Right forelimb (tissue), 1 donor: ENCODE measurements at places on chromosomes 7 and 10.

- peak; percentile 65 for DNase-seq
These were observed 772 bp downstream of the SGMS1 start for GRCh38 chr10:50622706-50623662.

DNA sequence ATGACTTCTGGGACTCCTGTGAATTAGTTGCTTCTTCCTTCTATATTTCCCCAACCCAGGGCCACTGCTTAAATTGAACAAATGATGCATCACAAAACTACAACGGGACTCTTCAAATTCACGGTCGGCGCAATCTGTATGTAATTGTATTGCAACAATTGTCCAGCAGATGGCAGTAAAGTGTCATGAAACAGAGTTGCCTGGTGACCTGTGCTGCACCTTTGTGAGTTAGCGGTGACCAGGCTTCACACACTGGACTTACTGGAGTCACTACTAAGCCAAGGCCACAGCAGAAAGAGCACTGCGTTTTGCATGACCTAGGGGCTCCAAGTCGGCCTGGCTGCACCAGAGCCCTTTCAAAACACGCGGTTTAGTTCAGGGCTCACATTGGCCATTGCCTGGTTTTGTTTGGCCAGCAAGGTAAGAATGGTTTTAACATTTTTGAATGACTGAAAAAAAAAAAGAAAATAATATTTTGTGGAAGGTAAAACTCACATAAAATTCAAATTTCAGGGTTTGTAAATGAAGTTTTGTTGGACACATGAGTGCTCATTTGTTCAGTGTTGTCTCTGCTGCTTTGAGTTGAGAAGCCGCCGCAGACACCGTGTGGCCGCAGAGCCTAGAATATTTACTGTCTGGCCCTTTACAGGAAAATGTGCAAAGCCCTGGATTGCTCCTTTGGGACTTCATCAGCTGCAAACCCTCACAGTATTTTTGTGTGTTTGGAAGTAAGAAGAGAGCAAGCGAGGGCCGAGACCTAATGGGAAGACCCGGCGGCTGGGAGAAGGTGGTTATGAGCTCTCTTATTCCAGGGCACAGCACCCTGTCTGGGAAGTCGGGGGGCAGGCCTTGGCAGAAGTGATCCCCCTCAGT is 23.2 kb upstream of the ZNF32 start:
- peak; percentile 66 for DNase-seq

DNA sequence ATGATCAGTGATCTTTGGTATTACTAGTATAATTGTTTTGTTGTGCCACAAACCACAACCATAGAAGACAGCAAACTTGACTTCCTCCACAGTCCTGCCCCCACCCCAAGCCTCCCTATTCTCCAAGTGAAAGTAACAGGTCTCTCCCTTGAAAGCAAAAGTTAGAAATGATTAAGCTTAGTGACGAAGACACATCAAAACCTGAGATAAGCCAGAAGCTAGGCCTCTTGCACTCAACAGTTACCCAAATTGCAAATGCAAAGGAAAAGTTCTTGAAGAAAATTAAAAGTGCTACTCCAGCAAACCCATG is 7.5 kb downstream of the SAR1A start:
- DNase-seq: no peak

DNA sequence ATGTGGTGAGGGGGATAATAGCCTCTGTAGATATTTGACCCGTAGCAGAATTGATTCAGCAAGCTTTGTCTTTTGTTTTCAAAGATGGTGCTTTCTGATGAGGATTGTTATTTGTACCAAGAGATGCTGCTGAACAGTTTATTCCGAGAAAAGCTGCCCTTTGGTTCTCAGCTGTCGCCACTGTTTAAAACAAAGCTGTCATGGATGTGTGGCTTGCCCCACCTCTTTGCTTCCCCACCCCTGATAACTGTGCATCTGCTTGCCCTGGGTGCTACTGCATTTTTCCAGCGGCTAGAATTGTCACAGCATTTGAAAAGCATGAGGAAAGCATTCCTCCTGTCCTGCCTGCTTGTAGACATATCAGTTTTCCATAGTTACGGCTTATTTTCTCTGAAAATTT is 226.9 kb upstream of the CSTF2T start:
- DNase-seq: no peak

- DNase-seq: no peak
These were observed 210.4 kb downstream of the SKIDA1 start for GRCh38 chr10:21314906-21315644.

GRCh38 chr10:113135025-113135424 is 185.0 kb downstream of the TCF7L2 start:
- no peak for DNase-seq

GRCh38 chr7:147911201-147911601 is 679.4 kb upstream of the C7orf33 start:
- peak; percentile 45 for DNase-seq

DNA sequence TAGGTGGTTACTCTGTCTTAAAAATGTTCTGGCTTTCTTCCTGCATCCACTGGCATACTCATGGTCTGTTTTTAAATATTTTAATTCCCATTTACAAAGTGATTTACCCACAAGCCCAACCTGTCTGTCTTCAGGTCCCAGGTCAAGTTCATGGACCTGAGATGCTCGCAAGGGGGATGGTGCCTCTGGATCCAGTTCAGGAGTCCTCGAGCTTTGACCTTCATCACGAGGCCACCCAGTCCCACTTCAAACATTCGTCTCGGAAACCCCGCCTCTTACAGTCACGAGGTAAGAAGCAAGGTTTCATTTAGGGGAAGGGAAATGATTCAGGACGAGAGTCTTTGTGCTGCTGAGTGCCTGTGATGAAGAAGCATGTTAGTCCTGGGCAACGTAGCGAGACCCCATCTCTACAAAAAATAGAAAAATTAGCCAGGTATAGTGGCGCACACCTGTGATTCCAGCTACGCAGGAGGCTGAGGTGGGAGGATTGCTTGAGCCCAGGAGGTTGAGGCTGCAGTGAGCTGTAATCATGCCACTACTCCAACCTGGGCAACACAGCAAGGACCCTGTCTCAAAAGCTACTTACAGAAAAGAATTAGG is 8.7 kb downstream of the ZKSCAN1 start:
- no peak for DNase-seq

GRCh38 chr7:74040101-74040790 is 12.3 kb downstream of the ELN start:
- no peak for DNase-seq

GRCh38 chr10:63084690-63085382 is 48.3 kb upstream of the NRBF2 start:
- no peak for DNase-seq

- no peak for DNase-seq
These were observed 186.5 kb upstream of the TMEM72 start for GRCh38 chr10:44724415-44725174.

DNA sequence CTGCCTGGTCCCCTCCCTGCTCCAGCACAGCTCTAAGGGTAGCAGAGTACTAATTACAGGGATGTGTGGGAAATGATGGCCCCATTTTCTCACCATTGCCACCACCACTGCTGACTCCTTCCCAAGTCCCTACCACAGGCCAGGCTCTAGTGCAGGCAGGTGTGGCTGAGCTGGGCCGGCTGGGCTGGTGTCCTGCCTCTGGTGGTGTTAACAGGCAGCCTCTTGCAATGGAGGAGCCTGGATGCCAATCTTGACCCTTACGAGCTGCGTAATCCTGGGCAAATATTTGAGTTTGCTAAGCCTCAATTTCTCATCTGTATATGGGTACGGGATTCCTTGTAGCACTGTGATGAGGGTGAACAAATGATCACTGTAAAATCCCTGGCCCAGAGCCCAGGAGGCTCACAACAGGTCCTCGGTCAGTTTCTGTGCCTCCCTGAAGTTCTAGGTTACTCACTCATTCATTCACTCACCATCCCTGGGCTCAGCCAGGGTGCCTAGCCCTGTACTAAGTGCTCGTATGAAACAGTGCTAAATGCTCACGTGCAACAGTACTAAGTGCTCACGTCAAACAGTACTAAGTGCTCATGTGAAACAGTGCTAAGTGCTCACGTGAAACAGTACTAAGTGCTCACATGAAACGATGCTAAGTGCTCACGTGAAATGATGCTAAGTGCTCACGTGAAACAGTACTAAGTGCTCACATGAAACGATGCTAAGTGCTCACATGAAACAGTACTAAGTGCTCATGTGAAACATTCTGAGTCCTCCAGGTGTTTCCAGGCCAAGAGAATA is 2.3 kb upstream of the FZD9 start:
- DNase-seq: no peak

GRCh38 chr10:118977022-118977599 is 52.4 kb upstream of the NANOS1 start:
- no peak for DNase-seq

DNA sequence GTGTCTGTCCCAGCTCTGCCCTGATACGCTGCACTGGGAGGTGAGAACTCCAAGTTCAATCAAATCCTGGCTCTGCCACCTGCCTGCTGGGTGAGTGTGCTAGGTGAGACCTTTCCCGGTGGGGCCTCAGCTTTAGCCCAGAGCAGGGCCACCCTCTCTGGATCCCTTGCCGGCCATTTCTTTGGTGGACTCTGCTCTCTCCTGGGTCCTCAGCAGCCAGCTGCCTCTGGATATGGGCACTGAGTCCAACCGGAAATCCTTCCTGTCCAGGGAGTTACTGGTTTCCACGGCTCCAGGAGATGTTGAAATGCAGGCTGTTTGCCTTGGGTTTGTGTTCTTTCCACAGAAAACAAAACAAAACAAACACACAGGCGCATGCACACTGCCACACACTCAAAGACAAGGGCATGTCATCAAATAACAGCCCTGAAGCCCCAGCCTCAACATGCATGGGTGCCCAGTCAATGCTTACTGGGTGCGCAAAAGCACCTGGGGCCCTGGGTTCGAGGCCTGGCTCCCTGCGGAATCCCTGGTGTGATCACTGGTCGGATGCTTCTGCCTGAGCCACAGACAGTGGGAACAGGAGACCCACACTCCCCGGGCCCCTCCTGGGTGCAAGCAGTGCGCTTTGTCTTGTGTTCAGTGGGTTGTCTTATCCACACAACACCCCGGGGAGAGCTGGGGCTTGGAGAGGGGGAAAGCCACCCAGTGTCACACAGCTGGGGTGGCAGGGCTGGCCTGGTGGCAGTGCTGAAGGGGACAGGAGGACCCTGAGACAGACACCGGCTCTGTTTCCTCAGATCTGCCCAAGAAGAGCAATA is 33.1 kb downstream of the PPIF start:
- no peak for DNase-seq

DNA sequence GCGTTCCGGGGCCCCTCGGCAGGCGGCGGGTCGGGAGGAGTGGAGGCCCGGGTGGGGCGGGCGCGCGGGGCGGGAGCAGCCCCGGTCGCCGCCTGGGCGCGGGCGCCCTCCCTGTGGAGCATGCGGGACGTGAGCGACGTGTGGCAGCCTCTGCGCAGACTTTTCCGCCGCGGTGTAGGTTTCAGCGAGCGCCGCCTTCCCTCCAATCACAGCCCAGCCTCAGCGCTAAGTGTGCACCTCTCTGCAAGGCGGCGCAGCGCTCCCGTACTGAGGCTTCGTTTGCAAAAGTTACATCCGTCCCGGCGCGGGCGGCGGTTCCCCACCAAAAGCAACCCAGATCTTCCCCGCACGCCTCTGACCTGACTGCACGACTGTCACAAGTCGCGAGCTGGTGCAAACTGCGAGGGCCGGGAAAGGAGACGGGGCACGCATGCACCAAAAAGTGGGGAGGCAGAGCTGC is 1.2 kb upstream of the PFKFB3 start:
- peak; percentile 81 for DNase-seq

DNA sequence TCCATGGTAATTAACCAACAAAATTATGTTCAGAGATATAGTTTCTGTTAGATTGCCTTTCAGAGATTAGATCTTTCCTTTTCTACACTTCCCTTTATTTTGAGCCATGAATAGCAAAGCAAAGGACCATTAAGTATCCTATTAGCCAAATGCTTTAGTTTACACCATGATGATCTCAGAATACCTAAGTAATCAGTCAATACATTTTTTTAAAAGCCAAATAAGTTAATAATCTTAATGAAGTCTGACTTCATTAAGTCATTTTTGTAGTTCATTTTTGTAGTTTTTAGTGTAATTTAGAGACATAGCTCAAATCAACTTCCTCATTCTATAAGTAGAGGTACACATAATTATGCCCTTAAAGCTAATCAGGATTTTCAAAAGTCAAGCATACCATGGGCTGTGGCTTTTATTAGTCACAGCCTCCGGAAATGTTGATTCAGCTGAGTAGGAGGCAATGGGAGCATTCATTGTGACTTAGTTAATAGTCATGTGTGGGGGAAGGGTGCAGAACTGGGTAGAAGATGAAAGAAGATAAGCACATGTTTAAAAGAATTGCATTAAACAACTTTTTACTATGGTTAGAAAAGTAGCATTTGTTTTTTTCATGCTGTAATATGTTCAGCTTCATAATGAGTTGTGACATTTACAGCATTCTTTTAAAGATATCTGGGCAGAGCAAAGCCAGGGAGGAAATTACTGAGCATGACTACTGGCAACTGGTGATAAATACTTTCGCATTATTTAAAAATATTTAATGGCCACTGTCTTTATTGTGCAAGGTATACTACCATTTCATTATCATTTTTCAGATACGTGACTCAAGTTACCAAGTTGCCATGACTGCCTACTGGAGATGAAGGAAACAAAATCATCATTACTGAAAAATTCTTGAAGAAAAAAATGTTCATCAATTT is 57.3 kb upstream of the CCDC71L start:
- no peak for DNase-seq

DNA sequence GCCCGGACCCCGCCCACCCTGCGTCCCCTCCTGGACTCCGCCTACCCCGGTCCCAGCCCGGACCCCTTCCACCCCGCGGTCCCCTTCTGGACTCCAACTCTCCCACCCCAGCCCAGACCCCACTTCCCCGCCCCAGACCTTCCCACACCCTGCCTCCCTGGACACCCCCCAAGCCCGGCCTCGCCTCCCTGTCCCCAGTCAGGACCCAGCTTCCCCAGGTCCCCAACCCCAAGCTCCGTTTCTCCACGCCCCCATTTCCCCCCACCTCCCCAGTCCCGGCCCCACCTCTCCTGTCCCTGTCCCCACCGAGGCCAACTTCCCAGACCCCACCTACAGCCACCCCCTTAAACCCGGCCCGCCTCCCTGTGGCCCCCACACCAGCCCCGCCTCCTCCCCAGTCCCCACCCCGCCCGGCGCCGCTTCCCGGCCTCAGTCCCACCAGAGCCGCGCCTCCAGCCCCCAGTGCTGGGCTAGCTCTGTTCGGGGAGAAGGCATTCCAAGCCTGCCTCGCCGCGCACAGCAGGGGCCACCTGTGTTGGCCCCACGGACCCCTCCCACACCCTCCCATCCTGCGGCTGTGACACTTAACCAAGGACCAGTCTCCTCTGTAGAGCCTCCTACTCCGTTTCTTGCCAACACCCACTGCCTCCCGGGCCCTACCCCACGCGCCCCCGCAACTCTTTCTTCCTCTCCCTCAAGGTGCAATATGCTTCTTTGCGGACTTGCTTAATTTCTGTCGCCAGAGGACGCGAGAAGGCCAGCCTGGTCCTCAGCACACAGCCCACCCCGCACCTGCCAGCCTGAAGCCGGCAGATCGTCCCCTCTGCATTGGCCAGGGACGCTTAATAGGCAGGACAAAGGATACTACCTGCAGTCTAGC is 736 bp upstream of the ITIH5 start:
- DNase-seq: peak; percentile 54

GRCh38 chr7:82053453-82054032 is 283.7 kb upstream of the HGF start:
- DNase-seq: no peak

GRCh38 chr10:62710182-62710581 is 94.3 kb upstream of the ADO start:
- DNase-seq: no peak
